Fibroblast of skin of back (primary cell): ENCODE measurements at places on chromosomes 5 and 9.

DNA sequence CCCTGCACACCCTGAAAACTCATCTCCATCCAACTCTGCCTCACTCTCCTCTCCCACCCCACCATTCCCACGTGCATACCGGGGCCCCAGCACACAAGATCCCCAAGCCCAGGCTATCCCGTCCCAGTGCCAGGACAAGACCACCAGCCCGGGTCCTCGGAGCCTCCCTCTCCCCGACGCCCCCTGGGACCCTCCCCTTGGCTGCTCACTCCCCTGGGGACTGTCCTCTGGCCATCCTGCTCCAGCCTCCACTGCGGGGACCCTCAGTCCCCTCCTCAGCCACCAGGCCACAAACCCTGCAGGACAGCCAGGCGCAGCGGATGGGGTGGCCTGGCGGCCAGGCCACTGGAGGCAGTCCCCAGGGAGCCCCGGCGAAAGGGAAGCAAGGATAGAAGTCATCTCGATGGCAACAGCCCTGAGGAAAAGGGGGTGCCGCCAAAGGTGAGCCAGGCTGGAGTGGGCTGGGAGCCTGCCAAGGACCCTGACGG is 62.8 kb downstream of the C9orf50 start:
- DNase-seq = no peak

GRCh38 chr5:135444881-135445280 is 2.3 kb downstream of the DCANP1 start:
- DNase-seq = no peak

GRCh38 chr5:161155451-161155850 is 303.4 kb upstream of the ATP10B start:
- no peak for DNase-seq

GRCh38 chr5:112653638-112654205 is 84.0 kb upstream of the APC start:
- no peak for DNase-seq

DNA sequence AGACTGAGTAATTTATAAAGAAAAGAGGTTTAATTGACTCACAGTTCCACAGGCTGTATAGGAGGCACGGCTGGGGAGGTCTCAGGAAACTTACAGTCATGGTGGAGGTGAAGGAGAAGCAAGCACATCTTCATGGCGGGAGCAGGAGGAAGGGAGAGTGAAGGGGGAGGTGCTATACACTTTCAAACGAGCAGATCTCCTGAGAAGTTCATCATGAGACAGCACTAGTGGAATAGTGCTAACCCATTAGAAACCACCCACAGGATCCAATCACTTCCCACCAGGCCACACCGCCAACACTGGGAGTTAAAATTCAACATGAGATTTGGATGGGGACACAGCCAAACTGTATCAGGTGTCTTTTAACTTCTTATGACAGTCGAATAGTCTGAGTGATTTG is 1459.3 kb upstream of the ACO1 start:
- no peak for DNase-seq

DNA sequence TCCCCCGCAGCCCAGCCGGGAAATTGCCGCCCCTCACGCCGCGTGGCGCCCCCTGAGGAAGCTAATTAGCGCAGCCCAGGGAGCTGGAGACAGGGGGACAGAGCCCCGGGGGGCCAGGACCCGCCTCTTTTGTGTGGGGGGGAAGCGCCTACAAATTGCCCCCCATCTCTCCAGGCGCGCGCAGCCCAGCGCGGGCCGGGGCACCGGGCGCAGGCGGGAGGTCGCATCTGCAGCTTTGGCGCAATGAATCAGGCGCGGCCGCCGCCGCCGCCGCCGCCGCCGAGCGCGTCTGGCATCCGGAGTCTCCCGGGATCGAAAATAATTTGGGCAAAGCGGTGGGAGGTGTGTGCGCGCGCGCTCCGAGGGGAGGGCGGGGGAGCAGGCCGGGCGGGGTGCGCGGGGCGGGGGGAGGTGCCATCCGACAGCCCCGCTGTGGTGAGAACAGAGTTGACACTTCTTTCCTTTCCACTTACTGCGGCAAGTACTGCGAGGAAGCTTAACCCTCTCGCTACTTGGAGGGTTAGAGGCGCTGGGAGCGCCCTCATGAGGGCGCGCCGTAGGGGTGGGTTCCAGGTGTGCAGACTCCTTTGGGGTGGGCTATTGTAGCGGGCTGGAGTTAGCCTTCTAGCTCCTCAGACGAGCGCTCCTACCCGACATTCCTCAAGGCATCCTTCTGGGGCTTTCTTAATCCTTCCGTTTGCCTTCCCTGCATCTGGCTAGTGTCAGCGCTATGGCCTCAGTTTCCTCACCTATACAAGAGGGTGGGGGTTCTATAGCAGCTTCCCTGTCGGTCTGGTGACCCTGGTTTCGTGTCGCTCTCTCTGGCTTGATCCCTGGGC is 63.1 kb downstream of the CXXC5 start:
- DNase-seq = peak; percentile 80

DNA sequence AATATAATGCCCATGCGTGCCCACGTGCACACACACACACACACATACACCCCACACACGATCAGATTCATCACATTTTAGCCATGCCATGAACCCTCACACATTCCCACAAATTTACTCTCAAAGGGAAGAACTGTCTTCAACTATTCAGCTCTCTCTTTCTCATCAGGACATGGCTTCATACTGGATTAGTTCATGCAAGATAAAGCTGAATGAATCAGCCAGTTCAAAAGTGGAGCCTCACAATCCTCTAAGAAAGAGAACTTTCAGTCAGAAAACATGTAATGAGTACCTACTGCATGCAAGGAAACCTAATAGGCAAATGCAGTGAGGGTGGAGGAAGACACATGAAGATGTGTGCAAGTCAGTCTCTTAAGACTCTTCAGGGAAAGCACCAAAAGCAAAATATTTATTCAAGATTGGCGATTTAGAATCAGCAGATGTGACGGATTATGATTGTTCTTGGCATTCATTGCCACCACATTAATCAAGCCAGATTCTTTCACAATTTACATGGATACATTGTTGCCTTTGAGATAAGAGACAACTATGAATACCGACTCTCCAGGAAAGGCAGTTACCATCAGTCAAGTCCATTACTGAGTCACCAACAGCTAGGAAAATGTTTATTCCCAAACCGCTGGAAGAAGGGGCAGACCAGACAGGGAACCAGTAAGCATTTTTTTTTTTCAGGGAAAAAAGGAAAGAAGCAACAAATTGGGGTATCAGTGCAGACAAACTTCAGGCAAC is 30.3 kb upstream of the PUM3 start:
- DNase-seq = peak; percentile 53

DNA sequence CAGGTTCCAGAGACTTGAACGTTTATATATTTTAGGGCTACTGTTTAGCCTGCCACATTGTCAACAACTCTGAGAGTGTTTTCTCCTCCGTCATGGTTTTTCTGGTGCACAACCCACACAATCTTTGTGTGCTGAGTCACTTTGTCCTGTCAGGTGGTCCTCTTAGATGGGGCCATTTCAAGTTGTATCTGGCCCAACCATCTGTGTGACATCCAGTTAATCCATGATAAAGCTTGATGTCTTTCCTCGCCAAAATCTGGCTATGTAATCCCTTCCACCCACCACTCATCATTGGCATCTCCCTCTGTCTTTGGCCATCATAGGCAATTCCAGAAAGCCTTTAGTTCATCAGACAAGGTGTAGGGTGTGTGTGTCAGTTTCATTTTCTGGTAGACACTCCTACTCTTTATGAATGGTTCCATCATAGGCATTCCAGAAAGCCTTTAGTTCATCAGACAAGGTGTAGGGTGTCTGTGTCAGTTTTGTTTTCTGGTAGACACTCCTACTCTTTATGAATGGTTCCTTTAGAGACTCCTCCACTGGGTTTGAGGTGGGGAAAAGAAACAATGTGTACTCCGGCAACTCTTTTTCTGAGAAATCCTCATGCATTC is 282.0 kb upstream of the ACTBL2 start:
- DNase-seq = no peak

DNA sequence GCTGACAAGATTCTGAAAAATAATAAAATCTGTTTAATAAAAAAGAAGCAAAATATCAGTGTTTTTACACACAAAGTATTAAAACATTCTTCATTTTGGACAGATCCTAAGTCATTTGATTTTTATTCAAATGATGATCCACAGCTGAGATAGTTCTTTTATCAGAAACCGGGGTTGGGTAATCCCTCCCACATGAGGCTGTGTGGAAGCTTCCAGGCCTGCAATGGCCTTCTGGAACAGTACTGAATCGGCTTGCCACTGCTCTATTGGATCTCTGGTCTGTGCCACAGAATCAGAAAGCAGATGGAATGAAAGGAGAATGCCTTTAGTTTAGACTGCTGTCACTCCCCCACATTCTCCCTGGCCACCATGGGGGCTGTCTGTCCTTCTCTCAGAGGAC is 6.1 kb upstream of the C5orf58 start:
- DNase-seq = no peak

- DNase-seq = no peak
Observed at GRCh38 chr9:80125731-80126264, 554.0 kb downstream of the TLE4 start.

DNA sequence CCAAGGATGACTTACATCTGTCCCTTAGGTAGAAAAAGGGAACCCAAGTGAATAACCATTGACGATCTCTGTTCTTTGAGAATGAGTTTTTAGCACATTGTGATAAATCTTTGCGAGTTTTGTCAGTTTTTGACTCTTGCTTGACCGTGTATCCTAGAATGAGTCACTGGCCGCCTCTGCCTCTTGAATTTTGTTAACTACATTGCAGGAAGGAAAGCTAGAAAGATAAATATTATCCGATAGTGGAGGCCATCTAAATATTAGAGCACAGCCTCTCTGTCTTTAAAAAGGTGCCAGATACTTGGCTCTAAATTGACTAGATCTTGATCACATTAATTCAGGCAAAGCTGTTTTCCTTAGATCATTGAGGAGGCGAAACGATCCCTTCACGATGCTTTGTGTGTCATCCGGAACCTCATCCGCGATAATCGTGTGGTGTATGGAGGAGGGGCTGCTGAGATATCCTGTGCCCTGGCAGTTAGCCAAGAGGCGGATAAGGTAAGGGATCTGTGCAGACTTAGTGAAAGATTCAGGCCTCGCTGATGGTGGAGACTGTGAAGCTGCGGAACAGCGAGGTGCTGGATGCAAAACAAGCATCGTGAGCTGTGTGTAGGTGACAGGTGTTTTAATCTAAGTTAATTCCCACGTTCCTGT is 12.2 kb downstream of the CCT5 start:
- no peak for DNase-seq

DNA sequence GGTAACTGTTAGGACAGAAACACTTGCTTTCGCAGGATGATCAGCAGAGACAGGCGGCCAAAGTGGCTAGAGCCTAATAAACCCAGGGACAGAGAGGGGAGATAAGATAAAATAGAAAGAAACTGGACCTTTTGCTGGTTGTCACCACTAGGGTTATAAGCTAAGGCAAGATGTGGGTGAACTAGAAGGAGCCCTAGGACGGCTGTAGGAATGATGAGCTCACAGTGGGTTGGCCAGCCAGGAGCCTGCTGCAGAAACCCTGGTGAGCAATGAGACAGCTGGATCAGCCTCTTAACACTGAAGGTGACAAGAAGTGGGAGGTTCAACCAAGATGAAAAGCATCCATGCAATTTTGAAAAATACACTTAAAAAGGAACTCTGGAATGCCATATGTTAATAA is 13.5 kb downstream of the CTNND2 start:
- no peak for DNase-seq

DNA sequence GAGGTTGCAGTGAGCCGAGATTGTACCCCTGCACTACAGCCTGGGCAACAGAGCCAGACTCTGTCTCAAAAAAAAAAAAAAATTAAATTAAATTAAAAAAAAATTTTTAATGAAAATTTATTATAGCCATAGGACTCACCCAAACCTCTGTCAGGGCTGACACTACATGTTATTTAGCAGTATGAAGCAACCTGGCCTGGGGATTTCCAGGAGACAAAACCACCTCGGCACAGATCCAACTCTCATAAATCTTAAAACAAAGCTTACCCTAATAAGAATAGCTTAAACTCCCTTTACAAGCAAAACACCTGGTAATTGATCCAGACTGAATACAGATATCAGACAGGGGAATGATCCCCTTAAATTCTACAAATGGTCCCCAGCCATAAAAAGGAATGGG is 38.4 kb downstream of the PPP1R2B start:
- DNase-seq = no peak

GRCh38 chr9:112097712-112098688 is 77.1 kb downstream of the SUSD1 start:
- peak; percentile 72 for DNase-seq

DNA sequence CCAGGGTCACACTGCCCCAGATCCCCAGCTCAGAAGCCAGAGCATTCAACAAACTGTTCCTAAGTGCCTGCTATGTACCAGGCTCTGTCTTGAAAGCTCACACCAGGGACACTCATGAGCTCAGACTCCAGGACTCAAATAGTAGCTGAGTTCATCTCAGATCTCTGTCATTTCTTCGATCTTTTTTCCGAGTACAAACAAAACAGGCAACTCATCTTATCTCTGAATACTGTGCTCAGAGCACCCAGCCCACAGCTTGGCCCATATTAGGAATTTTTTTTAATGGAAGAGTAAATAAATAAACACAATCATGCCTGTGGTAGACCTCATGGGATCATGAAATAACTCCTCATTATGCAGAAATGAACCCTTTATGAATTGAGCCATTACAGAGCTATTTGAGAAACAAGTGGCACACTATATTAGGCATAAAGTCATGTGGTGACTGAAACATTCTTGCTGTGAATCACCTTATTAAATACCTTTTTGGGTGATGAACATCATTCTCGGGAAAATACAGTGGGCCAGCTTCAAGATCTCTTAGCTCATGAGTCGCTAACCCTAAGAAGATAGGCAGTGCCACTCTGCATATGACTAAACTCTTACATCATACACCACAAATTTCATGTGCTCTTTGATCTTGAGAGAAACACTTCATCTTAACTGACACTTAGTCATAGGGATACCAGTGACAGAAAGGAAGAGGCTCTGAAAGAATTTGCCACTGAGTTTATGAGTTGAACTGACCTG is 9.9 kb downstream of the SH3RF2 start:
- DNase-seq = peak; percentile 90
